ENCODE measurements at places on chromosomes 6 and 20.

GRCh38 chr20:56506103-56506502, 18.4 kb upstream of the FAM209A start:
- no peak for DNase-seq

DNA sequence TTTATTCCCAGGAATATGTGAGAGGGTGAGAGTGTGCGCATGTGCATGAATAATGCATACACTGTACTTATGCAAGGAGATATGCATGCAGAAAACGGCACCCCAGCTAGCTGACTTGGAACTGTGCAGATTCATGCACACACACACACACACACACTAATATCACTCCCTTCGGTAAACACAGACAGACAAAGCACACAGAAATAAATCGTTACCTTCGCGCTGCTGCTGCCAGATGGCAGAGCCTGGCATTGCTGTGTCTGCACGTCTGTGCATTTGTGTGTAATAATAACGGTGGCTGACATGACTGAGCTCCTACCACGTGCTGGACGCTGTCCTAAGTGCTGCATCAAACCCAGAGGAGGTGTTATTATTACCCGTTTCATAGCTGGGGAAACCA, 36.8 kb downstream of the PREX1 start:
- no peak for DNase-seq

DNA sequence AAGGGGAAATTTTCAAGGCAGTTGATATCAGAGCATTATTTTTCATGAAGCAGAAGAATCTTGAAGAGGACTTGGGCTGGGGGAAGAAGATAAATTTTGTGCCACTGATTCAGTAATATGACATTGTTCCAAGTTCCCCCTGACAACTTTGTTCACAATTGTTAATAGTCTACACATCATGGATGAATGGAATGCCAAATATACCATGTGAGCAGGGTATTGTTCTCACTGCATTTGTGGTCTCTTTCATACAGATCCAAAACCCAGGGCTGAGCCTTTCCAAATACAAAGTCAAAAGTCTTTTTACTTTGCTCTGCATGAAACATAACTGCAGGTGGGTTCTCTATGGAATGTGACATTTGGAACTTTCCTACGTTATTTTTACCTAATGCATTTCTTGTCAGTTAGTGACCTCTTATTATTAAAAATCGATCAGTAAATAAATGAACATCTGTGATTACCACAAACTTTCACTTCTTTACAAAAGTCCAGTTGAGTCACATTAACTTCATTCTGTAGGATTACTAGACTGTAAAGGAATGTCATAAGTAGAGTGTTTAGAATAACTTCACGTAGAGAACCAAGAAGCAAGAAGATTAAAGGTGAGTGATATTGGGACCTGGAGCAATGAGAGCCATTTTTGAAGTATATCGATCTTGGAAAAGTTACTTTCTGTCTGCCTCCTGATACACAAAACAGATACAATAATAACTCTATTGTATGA, 100.9 kb downstream of the RCAN2 start:
- no peak for DNase-seq

- DNase-seq = no peak
These were observed 247.5 kb upstream of the PREP start for GRCh38 chr6:105650347-105650746.

DNA sequence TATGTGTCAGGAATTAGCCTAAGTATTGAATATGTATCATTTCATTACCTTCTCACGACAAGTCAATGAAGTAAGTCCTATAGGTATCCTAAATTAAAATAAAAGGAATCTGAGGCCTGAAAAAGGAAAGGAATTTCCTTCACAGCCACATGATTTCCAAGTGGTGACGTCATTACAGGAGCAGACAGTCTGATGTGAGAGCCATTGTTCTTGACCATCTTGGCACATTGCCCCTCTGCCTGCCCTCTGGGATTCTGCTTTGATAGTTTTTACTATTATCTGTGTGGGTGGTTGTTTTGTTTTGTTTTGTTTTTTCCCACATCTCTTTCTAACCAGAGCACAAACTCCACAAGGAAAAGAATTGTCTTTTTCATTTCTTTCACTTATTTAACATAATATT, 219.8 kb upstream of the UFL1 start:
- DNase-seq = no peak

All from esophagus muscularis mucosa (tissue), 4 donors.